Sciatic nerve (tissue), 2 donors: ENCODE measurements at places on chromosomes 2 and 18. TPM values are rescaled to one million over a fixed set of nuclear protein-coding genes. Genes with fewer than 3 reads are reported as not detected.

The GKN2 gene
- total RNA-seq = not detected

The RSAD2 gene
- total RNA-seq = 7.5 TPM

DNA sequence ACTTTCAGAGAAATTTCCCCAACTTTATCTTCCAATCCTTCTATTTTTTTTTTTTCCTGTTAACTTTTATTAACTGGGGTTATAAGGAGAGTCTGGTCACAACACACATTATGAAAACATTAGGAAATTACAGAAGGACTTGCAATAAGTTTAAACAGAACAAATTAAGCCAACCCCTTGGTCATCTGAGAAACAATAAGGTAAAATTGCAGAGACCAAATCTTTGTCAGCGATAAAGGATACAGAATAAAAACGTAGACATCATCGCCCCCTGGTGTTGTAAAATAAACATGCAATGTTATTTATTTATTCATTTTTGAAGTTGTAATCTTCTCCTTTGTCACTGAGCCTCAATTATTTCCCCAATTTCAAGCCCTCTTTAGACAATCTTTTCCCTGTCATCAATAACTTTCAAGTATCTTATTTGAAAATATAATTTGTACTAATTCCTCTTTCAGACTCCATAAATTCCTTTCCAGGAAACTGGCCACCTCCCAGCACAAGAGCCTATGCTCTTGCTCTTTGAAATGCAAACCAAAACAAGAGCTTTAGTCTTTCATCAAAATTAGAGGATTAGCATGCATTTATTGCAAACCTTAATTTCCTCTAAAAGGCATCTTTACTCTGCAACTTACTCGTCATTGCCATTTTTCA is 19.5 kb downstream of the G6PC2 start:
- DNase-seq = no peak

- no peak for DNase-seq
Observed at GRCh38 chr18:55509631-55510324, 78.2 kb downstream of the TCF4 start.

DNA sequence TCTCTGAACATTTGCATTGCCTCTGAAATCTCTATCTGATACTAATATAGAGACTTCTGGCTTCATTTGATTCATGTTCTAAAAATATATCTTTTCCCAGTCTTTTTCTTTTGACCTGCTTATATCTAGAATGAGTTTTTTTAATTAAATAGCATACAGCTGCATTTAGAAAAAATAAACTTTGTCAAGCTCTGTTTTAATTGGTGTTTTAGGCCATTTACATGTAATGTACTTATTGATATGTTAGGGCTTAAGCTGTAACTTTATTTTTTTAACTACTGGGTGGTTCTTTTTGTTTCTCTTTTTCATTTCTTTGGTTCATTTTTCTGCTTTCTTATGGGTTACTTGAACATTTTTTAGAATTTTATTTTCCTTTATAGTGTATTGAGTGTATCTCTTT is 54.9 kb downstream of the CCDC138 start:
- no peak for DNase-seq

DNA sequence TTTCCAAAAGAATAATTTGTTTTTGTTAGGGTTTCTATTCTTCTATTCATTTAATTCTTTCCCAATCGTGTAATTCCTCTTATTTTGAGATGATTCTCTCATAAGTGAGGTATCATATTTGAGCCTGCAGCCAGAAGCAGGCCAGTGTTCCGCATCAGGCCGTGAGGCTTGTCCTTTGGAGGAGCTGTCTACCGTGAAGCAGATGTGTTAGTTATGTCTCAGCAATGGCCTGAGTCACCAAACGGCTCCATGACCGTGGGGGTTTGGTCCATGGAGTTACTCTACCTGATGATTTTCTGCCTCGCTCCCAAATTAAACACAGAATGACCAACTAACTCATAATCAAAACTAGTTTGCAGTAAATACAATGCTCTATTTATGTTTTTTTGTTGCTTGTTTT is 64.2 kb upstream of the TMEM87B start:
- DNase-seq = no peak

DNA sequence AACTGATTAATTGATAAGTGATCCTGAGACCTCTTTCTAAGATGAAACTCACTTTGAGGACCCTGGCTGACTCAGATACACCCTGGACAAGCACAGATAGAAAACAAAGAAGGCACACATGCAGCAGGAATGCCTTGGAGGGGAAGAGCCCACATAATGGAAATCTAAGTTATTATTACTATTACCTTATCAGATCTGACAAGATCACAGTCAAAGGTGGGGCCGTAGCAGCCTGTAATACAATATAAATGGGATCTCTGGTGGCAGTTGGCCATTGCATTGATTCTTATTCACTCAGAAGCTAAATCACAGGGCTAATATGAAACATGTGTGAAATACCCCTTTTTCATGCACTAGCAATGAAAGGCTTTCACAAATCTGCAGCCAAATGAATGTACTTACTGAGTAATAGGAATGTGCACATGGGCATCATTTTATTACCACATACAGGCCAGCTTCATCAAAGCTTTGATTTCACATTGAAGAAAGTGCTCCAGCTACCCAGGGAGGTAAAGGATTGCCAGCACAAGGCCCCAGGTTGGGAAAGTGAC is 84.0 kb downstream of the ZBTB7C start:
- no peak for DNase-seq

DNA sequence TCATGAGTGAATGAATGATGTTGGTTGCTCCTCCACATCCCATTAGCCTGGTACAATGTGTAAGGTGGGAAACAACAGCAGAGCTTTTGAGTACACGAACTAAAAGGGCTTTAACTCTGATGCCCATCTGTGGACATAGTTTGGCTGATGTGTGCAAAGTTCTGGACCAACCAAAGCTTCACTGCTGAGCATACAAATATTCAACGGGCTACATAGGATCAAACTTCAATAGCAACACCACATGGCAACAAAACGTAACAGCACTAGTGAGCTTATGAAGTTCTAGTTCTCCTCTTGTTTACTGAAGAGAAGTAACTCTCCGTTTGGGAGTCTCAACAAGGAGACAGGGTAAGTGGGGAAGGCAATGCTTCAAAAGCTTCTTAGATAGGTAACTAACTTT is 20.4 kb downstream of the STAM2 start:
- no peak for DNase-seq

DNA sequence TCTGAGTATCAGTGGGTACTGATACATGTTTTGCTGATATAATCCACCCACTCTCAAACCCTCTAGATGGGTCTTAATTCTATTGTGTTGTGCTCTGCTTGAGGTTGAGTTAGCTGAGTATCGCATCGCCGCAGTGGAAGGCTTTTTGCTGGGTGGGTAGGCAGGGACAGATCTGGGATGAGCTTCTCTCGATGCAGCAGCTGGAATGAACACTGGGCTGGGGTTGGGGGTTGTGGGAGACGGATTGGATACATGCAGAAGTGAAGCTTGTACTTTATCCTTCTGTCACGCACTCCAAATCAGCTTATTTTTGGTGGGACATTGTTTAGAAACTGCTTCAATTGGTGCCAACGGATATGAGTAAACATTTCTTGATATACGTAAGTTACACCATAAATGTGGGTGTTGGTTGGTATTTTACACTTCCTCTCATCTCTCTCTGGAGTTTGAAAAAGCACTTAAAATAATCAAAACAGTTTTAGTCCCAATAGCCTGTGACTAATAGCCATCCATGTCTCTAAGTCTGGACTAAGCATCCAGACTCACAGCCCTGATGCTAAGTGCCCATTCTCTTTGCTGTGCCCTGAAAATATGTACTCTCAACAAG is 107.1 kb downstream of the POLE4 start:
- DNase-seq = no peak

GRCh38 chr2:101820519-101820918 is 123.0 kb downstream of the MAP4K4 start:
- DNase-seq = no peak

- DNase-seq = no peak
Observed at GRCh38 chr2:160402501-160402900, 91.1 kb downstream of the RBMS1 start.

DNA sequence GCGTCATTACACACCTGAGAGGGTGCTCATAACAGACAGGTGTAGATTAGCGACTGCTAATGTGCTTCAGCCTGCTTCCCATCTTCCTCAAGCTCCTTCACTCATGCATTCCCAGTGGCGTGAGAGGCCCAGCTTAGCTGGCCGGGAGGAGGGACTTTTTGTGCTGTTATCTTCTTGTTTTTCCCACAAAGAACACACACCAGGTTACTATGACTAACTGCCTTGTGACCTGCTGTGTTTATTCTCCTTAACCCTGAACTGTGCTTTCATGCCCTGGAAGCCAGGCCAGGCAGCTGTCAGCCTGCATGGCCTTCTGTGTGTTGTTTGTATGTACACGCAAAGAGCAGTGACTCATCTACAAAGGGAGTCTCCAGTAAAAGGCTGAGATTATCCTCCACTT is 143.8 kb downstream of the PIEZO2 start:
- DNase-seq = no peak

GRCh38 chr2:235530735-235531134 is 36.9 kb downstream of the AGAP1 start:
- no peak for DNase-seq
